ENCODE measurements at places on chromosomes 11 and 22.

- no peak for DNase-seq
These were observed 29.4 kb downstream of the SHISA8 start for GRCh38 chr22:41885516-41885915.

DNA sequence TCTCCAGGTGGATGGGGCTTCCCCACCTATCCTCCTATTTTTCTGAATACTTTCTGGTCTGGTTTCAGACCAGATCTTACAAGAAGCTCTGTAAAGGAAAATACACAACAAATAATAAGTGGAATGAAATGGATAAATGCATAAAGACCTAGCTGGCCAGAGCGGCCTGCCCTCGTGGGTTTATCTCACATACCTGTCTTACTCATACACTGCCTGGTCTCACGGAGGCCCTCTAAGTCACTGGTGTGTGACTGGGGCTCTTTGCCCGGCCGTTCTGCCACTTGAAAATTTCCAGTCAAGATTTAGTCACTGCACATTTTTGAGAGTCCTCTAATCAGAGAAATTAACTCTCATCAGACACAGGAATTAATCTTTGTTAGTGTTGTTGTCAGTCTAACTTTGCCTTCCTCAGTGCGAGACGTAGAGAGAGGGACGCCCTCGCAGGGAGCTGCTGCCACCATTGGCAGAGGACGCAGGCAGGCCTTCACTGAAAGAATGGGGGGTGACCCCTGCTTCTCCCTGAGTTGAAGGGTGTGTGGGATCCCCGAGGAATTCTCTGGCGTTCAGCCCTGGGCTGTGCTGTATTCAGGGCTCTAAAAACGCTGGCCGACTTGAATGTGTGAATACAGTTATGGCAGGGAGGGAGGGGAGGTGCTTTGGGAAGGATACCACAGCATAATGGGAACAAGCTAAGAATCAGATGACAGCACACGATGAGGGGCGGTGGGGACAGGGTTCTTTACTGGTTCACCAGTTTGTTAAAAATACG, 46.3 kb upstream of the CADM1 start:
- no peak for DNase-seq

- DNase-seq = no peak
These were observed 54.2 kb downstream of the TEAD1 start for GRCh38 chr11:12728417-12728816.

DNA sequence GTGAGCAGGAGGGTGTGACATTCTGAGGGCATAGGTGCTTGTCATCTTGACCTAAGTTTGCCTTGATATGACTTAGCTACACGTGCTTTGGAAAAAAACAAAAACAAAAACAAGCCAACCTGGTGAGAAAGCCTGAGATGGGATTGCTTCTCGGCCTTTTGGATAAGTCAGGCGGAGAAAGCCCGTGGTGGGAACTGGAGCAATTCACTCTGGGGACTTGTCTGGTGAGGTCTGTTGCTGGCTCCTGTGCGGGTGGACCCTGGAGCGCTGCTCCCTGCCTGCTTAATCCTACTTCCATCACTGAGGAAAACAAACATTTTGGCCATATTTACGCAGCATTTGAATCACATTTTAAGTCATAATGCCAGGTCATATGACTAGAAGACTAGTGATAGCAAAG, 100.3 kb downstream of the SNX19 start:
- no peak for DNase-seq

DNA sequence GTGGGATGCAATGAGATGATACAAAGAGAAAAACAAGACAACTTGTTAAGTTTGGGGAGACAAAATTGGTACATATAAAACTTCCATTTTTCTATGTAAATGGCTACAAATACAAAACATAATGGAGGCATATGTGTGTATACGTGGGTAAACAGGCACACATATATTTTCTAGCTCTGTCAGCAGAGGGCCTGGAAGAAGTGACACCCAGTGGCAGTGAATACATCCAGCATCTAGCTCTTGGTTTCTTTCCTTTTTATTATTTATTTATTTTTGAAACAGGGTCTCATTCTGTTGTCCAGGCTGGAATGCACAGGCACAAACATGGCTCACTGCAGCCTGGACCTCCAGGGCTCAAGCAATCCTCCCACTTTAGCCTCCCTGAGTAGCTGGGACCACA, 5.0 kb upstream of the RASL10A start:
- no peak for DNase-seq

- DNase-seq = no peak
These were observed 15.2 kb upstream of the SORL1-AS1 start for GRCh38 chr11:121467965-121468364.

- no peak for DNase-seq
These were observed 55.2 kb downstream of the NECTIN1 start for GRCh38 chr11:119673759-119674336.

DNA sequence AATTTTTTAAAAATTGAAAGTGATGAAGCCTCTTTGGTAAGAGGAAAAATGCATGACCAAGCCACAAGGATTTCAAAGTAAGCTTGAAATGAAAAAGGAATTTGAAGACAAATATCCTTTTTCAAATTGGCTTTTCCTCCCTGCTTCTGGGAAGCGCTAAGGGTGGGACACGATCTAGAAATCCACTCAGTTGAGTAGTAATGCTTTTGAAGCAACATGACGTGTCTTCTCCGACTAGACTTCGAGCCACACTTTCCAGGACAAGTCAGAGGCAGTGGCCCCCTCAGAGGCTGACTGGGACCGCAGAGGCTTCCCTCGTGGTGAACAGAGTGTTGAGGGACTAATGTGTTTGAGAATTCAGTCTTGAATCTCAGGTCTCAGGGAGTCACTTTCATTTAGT, 39.8 kb downstream of the KREMEN1 start:
- no peak for DNase-seq

DNA sequence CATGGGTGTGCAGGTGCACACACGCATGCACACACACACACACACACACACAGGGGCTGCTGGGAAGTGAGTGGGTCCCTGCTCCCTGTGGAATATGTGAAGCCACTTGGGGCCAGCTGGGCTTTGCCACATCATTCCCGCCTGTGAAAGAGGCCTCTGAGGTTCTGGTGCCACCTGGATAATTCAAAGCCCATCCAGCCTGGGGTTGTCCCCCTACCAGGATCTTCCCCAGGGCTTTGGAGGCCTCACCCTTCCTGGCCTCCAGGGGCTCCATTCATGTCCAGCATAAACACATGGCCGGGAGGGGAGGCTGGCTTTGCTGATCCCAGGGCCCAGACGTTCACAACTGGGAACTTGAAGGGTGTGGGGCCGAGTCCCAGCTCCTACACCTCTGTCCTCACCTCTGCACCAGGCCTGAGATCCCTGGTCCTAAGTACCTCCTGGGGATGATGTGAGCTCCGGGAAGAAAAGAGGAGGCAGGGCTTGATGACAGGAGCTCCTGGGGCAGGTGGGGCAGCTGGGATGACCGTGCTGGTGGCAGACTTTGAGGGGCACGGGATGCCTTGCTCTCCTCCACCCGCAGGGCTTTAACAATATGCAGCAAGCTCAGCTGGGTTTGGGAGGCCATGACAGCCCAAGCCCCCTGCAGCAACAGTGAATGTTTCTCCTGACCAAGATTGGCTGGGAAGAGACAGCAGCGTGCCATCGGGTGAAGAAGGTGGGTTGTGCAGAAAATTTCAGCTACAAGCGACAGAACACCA, 14.2 kb downstream of the LINC01488 start:
- DNase-seq = no peak

DNA sequence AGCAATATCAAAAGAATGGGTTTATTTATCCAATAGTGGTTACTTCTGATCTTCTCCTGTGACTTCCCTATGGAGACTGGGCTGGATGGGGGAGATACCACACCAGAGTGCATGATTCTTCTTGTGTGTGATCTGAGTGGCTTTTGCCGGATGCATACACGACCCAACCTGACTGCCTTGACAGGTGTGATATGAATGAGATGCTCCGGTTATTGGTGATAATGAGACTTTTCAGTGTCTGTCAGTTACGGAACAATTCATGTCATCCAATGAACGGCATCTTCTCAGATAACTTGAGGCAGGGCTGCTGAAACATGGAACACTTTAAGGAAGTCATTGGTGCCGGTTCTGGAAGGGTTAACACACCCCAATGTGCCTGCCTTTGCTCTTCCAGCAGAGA, 17.7 kb downstream of the FJX1 start:
- no peak for DNase-seq

GRCh38 chr11:93623920-93624319, 37.6 kb upstream of the CEP295 start:
- no peak for DNase-seq

GRCh38 chr11:118046051-118046963, 30.6 kb upstream of the TMPRSS4 start:
- no peak for DNase-seq

- no peak for DNase-seq
These were observed 23.0 kb downstream of the CDON start for GRCh38 chr11:126039485-126040271.

GRCh38 chr22:39135092-39135896, 17.2 kb downstream of the CBX7 start:
- no peak for DNase-seq

DNA sequence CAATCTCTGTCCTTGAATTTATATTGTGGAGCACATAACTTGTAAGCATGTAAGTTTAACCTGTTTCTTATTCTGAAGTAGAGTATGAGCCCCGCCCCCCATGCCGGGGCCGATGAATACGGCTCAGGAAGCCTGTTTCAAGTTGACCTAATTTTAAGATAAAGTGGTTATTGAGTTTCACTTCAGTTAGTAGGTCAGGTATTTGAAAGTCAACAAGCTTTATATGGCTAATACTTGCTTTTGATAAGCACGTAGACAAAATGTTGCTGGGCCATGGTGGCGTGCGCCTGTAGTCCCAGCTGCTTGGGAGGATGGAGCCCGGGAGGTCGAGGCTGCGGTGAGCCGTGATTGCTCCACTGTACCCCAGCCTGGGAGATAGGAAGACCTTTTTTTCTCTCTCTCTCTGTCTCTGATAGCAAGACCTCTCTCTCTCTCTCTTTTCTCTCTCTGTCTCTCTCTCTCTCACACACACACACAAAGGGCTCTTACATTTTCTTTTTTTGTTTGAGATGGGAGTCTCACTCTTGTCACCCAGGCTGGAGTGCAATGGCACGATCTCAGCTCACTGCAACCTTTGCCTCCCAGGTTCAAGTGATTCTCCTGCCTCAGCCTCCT, 14.4 kb downstream of the YWHAH start:
- DNase-seq = no peak

DNA sequence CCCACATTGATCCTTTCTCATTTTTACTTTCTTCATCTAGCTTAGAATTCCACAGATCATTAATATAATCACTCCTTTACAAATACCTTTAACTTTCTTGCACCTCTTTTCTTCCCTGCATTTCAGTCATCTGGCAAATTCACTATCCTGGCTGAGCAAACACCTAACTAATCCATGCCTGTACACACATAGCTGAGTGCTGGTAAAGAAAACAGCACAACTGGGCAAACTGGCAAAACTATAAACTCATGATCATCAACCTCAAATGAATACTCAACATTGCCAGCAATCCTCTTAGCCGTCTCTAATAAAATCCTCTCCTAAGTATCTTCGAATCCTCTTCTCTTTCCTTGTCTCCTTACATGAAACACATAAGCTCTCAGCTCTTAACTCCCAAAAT, 52.4 kb downstream of the PICALM start:
- no peak for DNase-seq

DNA sequence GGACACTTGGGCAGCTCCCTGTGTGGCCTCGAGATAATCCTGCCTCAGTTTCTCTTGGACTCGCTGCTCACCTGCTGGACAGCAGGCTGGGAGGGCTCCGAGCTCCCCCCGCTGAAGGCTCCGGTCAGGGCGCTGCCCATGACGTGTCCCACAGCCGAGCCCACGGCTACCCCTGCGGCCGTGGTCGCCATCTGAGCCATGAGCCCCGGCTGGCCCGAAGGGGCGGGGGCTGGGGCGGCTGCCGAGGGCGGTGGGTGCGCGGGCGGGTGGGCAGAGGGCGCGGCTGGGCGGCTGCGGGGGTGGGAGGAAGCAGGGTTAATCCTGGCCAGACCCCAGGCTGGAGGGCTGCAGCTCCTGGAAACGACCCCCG, 484 bp downstream of the CHCHD10 start:
- DNase-seq = no peak

- DNase-seq = no peak
These were observed 6.7 kb upstream of the RTN4RL2 start for GRCh38 chr11:57453543-57454177.

- DNase-seq = no peak
These were observed 602 bp upstream of the INPP5J start for GRCh38 chr22:31122196-31122531.

GRCh38 chr11:120332822-120333716, 3.1 kb upstream of the ARHGEF12 start:
- no peak for DNase-seq

DNA sequence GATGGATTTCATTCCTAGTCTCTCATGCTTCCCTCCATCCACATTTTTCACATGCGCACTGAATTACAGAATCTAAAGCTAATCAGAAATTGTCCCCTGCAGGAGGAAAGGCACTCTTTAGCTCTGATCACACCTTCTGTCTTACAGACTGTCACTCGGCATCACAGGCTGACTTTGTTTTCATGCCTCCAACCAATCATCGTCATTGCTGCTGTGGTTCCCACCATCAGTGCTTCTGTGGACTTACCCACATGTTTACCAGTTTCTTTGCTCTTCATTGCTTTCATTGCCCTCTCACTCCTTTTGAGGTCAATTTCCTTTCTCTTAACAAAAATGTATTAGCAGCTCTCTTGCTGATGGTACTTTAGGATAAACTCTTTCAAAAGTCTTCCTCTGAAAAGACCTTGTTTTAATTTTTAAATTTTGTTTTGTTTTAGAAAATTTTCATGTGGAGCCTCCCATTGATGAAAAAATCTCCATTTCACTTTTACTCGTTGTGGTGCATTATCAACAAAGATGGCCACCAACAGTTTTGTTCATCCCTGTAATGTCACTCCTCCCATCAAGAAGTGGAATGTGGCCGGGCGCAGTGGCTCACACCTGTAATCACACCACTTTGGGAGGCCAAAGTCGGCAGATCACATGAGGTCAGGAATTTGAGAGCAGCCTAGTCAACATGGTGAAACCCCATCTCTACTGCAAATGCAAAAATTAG, 20.2 kb upstream of the TREH start:
- DNase-seq = no peak

GRCh38 chr11:129840236-129840635, 24.6 kb downstream of the TMEM45B start:
- DNase-seq = no peak

- DNase-seq = no peak
These were observed 41.7 kb downstream of the RPS6KA4 start for GRCh38 chr11:64400667-64401066.

DNA sequence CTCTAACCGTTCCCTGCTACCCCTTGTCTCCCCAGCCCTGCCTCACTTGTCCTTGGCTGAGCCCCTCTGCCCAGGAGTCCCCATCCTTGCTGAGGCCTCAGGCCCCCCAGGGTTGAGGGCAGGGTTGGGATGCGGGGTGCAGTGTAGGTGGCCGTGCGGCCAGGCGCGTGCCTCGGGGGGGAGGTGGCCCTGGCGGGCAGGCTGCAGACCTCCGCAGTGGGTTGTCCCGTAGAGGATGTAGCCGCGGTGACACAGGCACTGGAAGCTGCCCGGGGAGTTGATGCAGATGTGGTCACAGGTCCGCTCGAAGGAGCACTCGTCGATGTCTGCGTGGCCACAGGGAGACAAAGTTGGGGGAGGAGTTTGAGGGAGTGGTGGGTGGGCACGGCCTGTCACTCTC, 41.9 kb upstream of the TTLL12 start:
- DNase-seq = no peak

- no peak for DNase-seq
These were observed 42.9 kb upstream of the CRYBB3 start for GRCh38 chr22:25156736-25157135.

Measured in thoracic aorta (tissue), 2 donors.